ENCODE measurements at places on chromosomes 12 and 14.

DNA sequence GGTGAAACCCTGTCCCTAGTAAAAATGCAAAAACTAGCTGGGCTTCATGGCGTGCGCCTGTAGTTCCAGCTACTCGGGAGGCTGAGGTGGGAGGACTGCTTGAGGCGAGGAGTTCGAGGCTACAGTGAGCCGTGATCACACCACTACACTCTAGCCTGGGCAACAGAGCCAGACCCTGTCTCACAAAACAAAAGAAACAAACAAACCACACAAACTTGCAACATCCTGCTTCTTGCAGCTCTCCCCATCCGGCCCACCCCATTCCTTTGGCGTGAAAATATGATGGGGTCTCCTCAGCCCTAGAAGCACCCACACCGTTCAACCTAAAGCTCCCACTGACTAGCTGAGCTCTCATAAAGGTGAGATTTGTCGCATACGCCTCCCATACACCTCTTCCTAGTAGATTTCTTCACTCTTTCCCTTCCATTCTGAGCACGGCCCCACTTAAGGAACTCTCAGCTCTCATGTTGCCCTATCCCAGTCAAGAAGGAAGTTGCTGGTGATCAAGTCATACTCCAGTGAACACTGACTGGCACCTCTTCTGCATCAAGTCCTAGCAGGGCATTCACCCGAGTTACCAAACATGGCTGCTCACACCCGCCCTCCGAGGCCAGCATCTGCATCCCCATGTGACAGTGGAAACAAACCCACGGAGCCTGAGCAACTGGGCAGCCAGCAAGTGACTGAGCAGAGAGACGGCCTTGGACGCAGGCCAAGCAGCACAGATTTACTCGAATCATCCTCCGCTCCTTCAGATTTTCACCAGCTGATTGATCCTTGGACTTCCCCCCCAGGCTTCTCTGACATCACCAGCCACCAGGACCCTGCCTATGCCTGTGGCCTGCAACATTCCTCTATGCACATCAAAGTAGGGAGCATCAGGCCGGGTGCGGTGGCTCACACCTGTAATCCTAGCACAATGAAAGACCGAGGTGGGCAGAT lies 18.9 kb upstream of the CD27 start:
- DNase-seq: no peak

- no peak for DNase-seq
Measured at GRCh38 chr14:93322929-93323599, 9.8 kb downstream of the BTBD7 start.

GRCh38 chr12:67426067-67426466 lies 156.9 kb downstream of the CAND1 start:
- DNase-seq: peak; percentile 82

GRCh38 chr12:114697243-114697716 lies 13.3 kb upstream of the TBX3 start:
- no peak for DNase-seq

DNA sequence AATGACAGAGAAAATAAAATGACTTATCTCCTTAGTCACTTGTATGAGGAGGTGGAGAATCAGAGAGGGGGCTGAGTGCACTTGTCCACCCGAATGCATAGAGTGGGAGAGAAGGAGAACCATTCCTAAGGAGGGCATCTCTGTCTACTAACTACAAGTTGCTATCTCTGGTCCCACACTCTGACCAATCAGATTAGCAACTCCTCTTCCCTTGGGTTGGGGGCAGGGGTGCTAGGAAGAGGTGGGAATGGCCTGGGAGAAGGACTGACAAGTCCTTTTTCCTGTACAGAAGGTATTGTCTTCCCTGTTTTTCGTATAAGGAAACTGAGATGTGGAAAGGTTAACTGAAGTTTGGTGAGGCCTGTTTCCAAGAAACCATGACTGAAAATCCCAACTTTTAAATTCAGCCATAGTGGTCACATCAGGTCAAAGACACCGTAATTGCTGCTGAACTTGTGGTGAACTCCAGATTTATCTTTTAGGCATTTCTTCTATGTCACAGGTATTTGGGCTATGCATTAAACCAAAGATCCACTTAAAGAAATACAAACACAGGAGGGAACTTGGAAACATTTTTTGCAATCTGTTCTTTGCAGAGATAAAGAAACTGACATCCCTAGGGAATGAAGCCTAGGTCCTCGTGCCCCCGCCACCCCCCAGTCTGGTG lies 207.8 kb downstream of the CRADD start:
- DNase-seq: peak; percentile 34

DNA sequence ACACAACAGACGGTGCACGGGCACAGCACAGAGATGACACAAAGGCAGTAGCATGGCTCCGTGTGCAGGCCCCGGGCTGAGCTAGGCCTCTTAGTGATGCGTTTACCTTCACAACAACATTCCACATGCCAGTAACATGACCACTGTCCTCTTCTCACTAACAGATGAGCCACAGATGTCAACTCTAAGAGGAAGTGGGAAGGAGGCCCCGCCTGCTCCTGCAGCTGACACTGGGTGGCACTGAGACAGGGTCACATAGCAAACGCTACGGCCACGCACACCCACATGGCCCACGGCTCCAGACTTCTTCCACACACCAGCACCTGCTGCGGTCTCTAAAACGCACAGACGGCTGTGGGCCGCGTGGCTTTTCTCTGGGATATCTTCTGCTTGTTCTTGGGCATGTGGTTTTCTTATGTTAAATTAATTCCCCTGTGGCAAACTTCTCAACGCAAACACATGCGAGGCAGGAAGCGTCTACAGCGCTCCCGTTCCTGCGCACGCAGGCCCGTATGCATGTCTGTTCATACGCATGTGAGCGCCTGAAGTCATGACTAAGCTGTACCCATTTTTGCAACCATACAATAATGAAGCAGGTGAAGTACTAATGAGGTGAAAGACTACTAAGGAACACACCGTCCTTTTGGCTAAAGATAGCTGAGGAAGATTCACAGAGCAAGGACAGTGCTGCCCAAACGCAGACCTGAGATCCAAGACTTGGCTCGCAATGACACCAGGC lies 26.8 kb downstream of the AMN start:
- DNase-seq: no peak

DNA sequence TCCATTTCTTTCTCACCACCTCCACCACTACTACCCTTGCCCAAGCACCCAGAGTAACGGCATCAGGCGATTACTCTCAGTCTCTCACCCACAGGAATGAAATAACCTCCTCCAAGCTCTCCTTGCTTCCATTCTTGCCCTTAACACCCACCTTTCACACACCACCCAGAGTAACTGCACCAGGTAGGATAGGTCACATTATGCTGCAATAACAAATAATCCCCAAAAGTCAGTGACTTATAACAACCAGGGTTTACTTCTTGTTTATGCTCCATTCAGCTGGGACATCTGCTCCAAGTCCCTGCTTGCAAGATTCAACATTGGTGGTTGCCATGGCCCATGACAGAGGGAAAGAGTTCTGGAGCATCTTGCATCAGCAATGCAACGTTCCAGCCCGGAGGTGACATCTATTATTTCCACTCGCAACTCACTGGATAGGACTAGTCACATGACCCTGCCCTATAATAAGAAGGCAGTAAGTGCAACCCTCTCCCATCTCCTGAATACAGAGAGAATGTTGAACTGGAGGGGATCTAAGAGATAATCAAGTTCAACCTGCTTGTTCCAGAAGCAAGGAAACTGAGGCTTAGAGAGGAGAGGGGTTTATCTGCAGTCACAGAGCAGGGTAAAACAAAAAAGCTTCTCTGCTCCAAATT lies 41.5 kb upstream of the FICD start:
- DNase-seq: no peak

All from adipocyte (in vitro differentiated cells).